CD4-positive, alpha-beta T cell treated with Interferon gamma for 1 hour (primary cell): ENCODE measurements at places on chromosomes 16 and 17.

GRCh38 chr16:87457061-87457611 is 35.7 kb downstream of the ZCCHC14 start:
- no peak for DNase-seq

DNA sequence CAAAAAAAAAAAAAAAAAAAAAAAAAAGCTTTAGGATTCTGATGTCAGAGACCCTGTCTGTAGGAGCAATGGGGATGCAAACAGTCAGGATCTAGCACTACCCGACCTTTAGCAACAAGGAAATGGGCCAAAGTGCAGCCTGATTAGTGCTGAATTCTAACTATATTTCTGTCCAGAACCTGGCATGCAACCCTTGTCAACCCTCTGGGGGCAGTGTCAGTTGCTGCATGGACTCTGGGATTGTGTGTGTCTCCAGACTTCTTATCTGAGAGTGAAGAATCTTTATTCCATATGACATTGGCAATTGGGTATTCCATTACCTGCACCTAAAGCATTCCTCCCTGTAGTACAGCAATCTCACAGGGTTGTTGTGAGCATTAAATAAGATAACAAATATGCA is 120.3 kb upstream of the CRHR1 start:
- no peak for DNase-seq

- DNase-seq: no peak
Observed at GRCh38 chr17:4204190-4204589, 59.6 kb downstream of the ANKFY1 start.

DNA sequence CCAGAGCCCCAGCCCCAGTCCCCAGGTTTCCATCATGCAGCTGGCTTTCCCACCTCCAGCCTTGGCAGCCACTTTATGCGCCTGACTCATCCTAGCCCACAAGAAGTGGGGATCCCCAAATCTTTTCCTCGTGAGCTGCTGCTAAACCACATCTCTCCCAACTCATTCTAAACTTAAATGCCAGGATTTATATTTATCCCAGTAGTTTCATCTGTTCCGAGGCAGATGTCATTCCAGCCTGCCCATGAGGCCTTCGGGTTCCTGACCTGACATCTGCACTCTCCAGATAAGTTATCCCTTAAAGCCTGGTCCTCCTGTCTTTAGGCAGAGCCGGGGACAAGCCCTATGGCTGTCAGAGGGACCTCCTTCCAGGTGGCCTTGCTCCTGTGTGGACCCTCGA is 16.6 kb downstream of the PLXDC1 start:
- DNase-seq: no peak

DNA sequence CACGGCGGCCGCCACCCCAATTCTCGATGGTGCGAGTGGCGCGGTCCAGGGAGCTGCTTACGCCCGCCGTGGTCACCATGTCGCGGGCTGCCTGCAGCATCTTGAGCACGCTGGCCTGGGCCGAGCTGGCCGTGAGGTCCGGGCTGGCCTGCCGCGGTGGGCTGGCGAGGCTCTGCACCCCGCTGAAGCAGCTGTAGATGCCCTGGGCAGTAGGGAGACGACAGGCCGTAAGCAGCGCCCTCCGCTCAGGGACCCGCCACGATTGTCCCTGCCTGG is 16.4 kb downstream of the GRIN2C start:
- DNase-seq: no peak

GRCh38 chr17:41678907-41679739 is 9.6 kb upstream of the EIF1 start:
- peak; percentile 75 for DNase-seq

DNA sequence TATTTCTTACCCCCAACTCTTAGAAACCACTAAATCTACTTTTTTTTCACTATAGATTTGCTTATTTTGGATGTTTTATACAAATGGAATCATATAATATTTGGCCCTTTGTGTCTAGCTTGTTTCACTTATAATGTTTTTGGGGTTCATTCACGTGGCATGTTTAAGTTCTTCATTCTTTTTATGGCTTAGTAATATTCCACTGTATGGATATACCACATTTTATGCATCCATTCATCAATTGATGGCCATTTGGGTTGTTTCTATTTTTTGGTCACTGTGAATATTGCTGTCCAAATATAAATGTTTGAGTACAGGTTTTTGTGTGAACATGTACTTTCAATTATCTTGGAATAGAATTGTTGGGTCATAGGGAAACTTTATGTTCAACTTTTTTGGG is 9.2 kb upstream of the NOS2 start:
- no peak for DNase-seq

GRCh38 chr17:35693662-35694061 is 37.8 kb upstream of the RASL10B start:
- no peak for DNase-seq

GRCh38 chr16:47779201-47780016 is 318.3 kb downstream of the PHKB start:
- no peak for DNase-seq

GRCh38 chr17:82935966-82936767 is 96.3 kb upstream of the ZNF750 start:
- DNase-seq: no peak

GRCh38 chr16:74603848-74604247 is 3.1 kb downstream of the GLG1 start:
- DNase-seq: no peak

GRCh38 chr17:2011411-2012371 is 13.4 kb downstream of the RTN4RL1 start:
- DNase-seq: no peak

DNA sequence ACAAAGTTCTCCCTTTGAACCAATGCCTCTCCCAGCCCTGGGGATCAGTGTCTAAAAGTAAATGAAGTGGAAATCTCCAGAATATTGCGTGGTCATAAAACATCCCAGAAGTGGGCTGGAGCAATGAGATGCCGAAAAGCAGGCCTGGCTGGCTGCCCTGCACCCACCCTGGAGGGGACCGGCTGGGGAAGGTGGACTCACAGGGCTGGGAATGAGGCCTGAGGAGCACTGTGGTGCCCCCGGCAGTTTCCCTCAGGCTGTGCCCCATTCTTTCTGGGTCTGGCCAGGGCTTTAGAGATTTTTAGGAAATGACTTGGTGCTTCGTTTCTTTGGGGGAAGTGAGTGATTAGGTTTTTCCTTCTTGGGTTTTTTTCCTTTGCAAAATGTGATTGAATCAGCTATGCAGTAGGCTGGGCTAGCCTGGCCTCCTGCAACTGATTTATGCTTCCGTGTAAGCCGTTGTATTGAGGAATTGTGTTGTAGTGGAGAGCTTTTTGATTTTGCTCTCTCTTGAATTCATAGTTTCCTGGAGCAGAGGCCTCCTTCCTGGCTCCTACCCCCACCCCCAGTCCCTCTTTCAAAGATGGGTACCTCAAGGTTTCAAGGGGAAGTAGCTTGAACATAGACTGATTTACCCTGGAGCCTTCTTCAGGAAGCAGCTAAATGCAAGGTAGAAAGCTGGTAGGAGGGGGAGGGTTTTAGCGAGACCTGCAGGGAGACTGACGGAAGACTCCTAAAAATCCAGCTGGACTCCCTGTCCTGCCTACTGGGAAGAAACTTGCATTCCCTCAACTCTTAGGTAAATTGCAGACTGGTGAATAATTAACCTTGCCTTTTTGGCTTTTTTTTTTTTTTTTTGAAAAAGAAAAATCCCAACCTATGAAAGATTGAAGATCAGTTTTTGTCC is 170.2 kb downstream of the RAB11FIP4 start:
- DNase-seq: no peak

DNA sequence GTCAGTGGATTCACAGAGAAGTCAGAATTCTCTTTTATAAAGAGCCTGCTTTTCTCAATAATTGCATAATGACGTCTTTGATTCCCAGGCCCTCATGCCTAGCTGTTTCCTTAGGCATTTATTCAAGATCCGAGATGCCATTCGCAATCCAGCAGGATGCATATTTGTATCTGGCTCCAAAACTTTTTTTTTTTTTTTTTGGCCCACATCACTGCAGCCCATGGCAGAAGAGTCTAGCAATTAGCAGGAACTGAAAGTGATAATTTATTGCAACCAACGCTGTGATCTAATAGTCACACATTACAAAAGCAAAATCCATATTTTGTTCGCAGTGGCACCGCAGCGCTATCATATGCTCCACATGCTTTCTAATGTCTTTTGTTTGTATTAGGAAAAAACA is 503.4 kb downstream of the MAF start:
- DNase-seq: no peak

- DNase-seq: no peak
Observed at GRCh38 chr17:46733837-46734475, 84.5 kb downstream of the WNT3 start.

DNA sequence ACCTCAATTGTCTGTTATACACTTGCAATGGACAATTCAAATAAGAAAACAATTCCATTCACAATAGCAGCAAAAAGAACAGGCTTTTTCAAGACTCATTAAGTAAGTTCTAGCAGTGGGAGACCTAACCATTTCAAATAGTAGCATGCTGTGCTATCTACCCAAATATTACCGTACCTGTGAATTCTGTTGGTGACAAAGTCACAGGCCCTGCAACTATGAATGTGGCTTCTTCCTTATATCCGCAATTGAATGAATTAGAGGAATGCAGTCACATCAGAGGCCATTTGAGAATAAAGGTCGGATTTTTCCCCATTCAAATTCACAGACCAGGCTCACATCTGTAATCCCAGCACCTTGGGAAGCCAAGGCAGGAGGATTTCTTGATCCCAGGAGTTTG is 800 bp upstream of the NME4 start:
- DNase-seq: no peak

- DNase-seq: no peak
Observed at GRCh38 chr16:67284699-67285646, 5.6 kb downstream of the PLEKHG4 start.

- no peak for DNase-seq
Observed at GRCh38 chr16:11575223-11575589, 11.5 kb downstream of the LITAF start.

DNA sequence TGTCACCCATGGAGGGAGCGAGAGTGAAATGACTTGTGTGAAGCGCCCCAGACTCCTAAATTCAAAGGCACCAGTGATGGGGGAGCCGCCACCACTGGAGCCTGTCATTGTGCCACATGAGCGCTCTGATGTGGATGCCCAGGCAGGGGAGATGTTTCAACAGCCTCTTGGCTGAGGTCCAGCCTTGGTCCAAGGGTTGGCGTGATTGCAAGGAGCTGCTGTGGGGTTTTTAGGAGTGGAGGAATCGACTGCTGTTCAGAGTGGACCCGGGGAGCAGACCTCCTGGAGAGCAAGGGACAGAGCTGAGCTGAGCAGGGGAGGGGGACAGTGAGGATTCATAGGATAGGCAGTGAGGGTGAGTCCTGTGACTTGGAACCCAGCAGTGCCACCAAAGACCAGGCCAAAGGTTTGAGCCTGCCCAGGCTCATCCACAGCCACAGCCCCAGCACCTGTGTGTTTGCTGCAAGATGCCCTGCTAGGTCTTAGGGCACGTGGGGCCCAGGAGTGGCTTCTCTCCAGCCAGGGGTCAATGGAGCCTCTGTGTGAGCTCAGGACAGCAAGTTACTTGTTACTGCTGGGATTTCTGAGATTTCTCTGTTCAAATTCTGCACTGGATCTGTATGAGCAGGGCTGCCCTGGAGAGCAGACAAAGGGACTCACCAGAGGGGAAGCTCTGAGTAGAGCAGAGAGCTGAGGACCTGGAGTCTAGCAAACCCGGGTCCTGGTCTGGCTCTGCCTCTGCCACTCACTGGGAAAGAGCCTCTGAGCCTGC is 20.3 kb downstream of the RHBDL3 start:
- DNase-seq: no peak

DNA sequence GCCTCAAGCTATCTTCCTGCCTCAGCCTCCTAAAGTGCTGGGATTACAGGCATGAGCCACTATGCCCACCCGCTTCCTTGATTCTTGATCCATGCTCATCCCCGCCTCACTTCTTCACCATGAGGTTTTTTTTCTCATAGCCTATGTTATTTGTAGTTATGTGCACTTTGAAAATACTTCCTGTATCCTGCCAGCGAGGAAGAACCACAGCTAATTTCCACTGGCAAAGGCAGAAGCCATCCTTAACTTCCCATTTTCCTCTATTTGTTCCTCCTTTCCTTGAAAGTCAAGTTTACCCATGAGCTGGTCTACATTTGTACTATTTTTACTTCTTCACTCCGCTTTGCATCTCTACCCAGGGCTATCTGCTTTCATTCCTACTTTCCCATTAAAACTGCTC is 189.7 kb upstream of the ZFHX3 start:
- no peak for DNase-seq

DNA sequence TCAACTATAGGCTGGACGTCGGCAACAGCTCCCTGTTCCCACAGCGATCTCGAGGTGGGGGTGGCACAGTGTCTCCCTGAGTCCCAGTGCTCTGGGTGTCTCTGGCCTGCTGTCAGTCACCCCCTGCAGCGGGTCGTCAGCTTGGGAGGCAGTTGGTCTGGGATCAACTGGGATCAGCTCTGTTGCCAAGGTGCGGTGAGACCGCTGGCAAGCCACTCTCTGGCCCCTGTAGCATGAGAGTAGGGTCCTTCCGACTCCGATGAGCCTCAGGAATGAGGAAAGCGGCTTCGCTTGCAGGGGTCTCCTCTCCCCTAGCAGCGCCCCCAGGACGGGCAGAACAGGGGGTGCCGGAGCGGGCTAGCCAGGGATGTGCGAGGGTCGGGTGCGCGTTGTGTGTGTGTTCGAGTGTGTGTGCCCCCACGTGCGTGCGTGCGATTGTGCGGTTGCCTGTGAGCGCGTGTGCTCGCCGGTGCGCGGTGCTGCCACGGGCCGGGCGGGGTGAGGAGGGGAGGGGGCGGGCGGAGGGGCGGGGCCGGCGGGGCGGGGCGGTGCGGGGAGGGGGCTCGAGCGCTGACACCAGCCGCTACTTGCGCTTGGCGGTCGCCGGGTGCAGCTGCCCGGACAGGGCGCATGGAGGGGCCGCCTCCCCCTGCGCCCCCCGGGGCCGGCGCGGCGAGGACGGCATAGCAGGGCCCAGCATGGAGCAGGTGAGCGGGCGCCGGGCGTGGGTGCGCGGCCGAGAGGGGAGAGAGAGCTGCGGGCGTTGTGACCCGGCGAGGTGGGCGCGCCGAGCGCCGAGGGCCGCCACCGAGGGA is 9.4 kb upstream of the ARHGAP23 start:
- DNase-seq: no peak

DNA sequence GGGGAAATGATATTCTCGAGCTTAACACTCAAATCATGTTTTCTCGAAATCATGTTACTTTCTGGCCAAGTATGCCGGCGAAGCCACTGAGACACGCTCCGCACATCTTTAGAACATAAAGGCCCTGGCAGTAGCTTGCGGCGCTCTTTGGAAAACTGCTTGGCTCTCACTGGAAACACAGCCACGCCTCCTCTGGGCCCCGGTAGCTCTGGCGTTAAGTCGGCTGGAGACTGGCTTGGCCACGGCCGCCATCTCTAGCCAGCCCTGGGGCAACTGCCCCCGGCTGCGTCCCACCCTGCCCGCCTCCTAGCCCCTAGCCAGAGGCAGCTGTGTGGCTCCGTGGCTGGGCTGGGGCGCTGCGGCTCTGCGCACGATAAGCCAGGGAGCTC is 9.2 kb upstream of the BAIAP2 start:
- DNase-seq: no peak

GRCh38 chr17:50280068-50280467 is 5.8 kb downstream of the TMEM92 start:
- no peak for DNase-seq

GRCh38 chr17:348692-349425 is 3.7 kb downstream of the RPH3AL start:
- DNase-seq: no peak
